ENCODE measurements at places on chromosomes 3 and 15.

DNA sequence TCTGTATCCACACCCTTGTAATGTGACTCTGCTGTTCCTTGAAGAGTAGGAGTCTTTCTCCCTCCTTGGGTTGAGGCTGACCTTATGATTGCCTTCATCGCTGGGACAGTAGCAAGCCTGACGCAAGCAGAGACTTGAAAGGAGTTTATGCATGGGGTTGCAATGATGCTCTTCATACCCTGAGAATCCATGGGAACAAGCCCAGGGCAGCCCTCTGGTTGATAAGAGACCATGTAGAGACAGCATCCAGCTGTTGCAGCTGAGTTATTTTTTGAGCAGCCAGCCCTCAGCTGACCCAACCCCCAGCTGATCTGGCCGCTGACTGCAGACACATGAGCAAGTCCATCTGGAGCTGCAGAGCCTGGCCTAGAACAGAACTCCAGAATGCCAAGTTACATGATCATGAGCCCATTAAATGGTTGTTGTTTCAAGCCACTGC lies 60.6 kb upstream of the ARNT2 start:
- DNase-seq, result no peak

GRCh38 chr3:29373131-29373680 lies 92.3 kb downstream of the RBMS3 start:
- no peak for DNase-seq

GRCh38 chr3:65925254-65925954 lies 113.3 kb downstream of the MAGI1 start:
- no peak for DNase-seq

DNA sequence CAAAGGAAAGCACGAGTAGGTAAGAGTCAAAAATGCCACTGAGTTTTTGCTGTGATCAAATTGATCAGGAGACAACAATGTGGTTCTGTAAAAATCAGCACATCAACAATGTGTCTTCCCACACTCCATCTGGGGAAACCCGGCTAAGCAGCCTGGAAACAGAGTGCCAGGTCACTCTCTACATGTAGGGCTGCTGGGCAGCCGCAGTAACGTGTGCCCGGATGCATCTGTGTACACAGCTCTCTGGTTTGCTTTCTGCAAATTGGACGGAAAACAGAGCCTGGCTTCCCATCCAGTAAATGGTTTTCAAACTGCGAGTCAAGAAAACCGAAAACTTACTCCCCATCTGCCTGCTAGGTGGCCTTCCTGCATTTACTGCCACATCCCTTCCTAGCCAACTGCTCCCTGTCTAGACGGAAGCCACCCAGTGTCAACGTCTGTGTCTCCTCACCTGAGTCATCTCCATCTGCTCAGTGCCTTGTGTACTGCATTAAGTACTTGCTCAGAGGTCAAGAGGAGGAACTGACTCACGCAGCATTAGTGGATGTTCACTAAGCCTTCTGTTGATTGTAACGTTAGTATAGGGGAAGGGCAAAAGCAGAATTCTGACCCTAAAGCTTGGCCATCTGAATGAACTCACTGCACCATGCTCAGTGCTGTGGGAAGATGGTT lies 124.1 kb downstream of the TJP1 start:
- no peak for DNase-seq

GRCh38 chr15:101354891-101355623 lies 60.0 kb upstream of the SNRPA1 start:
- DNase-seq, result no peak

- DNase-seq, result no peak
These were observed 19.4 kb upstream of the CX3CR1 start for GRCh38 chr3:39299279-39299678.

DNA sequence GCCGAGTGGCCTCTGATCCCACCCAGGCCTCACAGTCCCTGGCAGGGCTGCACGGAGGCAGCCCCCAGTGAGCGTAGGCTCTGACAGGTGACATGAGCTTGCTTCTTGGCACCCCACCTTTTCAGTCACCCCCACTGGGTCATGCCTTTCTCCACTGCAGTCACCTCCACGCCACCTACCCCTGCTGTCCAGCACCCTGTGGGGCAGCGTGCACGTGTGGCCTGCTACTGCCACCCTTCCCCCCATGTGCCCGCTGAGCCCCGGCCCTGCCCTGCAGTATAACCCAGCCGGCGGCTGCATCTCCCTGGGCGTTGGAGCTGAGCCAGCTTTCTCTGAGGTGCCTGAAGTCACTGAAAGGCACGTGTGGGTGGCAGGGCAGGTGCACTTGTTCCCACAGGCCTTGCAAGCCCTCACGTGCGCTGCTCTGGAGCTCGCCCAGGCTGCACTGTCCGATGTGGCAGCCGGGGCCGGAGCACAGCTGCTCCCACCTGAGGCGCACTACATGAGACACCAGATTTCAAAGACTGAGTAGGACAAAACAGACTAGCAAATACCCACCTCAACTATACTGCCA lies 65.6 kb downstream of the NIPA2 start:
- DNase-seq, result no peak

DNA sequence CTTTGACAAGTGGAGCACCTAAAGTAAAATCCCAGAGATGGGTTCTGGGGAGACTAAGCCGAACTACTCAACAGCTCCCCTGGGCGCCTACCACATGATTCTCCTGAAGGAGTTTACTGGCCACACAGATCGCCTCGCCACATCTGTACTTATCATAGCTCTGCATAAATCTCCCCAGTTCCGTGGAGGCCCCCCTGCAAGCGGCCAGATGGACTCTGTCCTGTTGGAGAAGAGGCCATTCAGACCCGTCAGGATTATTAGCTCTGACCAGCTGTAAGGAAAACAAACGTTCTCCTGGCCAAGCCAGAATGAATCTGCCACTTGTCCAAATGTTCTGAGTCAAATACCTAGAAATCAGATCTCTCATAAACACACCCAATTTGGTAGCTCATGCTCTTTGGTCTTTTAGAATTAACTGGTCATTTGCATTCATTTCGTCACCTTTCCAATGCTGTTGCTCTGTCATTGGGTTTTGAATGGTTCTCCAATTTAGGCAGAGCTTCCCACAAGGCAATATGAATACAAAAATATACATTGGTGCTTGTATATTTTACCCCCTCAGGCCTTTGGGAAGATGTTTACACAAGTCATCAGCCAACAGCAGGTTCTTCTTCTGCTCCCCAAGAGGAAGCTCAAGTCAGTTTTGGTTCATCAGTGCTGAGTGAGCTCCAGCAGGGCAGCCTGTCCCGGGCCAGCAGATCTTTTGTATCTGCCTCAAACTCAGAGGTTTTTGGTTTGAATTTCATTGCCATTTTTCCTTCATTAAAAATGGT lies 124.5 kb downstream of the THSD4 start:
- DNase-seq, result no peak
